ENCODE measurements at places on chromosomes 12 and 14. TPM values are rescaled to one million over a fixed set of nuclear protein-coding genes. Genes with fewer than 3 reads are reported as not detected.

Gene DHRS2
- total RNA-seq = 6.0 TPM

Gene CDKN3
- 74.2 TPM for total RNA-seq

Gene DERA
- total RNA-seq = 44.0 TPM

Gene LTBP2
- total RNA-seq = 7.7 TPM
